Left cardiac atrium (tissue), 4 donors: ENCODE measurements at places on chromosomes 3 and 15.

- DNase-seq: no peak
Measured at GRCh38 chr3:76965122-76965725, 74.7 kb upstream of the ROBO2 start.

DNA sequence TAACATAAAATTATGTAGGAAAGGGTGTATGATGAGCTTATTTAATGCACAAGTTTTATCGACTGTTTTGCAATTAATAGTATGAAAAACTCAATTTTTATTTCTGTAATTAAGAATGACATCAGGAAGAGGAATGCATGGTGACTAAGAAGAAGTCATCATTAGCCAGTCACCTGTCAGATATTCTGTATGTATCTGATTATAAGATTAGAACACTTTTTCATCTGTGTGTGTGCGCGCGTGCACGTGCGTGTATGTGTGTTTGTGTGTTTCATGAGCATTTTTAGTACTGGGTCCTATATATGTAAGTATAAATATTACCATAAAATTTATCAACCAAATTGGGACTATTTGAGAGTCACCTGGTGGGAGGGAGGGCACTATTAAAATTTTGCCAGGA, 5.0 kb upstream of the ABHD2 start:
- no peak for DNase-seq

GRCh38 chr3:36906504-36907149, 38.2 kb downstream of the TRANK1 start:
- DNase-seq: no peak

GRCh38 chr15:88090481-88091011, 166.0 kb downstream of the NTRK3 start:
- DNase-seq: no peak

GRCh38 chr3:127714125-127714571, 41.4 kb downstream of the ABTB1 start:
- DNase-seq: no peak

- no peak for DNase-seq
Measured at GRCh38 chr3:29972320-29972993, 633.9 kb upstream of the TGFBR2 start.

GRCh38 chr3:50150863-50151686, 4.0 kb upstream of the SEMA3F start:
- no peak for DNase-seq

GRCh38 chr3:161054860-161055604, 50.1 kb downstream of the B3GALNT1 start:
- no peak for DNase-seq

DNA sequence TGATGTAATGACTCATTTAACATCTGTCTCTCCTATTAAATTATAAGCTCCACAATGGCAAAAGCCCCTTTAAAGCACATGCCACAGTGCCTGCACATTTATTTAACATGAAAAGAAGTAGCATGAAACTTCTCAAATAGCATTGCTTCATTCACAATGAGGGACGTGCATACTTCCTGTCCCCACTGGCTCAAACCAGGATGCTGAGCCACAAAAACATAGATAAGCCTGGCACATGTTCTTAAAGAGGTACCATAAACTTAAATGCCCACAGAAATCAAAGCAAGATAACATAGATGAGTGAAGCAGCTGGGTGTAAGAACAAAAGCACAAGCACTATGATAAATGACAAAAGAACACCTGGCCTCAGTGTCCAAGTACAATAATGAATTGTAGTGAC, 3.8 kb downstream of the TP53BP1 start:
- no peak for DNase-seq

GRCh38 chr3:160400030-160400701, 716 bp downstream of the SMC4 start:
- peak; percentile 56 for DNase-seq

DNA sequence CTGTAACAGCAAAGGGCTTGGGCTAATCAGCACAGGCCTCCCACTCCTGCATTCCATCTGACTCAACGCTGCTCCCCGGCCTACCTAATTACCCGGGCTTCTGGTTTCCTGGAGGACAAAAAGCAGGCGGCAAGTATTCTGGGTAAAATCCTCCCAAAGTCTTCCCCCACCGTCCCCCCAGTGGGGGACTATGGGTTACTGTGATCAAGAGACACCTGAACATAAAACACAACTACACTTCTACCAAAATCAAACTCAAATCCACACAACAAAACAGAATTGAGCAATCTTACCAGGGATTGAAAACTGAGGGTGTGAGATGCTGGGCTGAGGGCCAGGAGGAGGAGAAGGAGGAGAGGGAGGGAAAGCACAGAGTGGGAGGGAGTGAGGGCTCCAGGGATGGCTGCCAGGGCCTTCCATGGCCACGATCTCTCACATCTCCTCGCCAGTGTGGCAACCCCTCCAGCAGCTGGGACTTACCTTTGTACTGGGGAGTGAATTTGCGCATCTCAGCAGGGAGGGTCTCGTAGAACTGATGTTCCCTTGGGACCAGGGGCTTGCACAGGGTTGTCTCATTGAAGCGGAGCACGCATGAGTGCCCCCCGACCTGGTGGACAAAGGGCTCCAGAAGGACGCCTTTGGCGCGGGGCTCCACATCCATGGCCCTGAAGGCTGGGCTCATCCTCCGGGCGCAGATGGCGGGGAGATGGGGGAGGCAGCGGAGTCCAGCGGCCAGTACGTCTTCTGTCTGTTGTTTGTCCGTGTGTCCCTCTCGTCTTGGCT, 9.1 kb upstream of the NCKIPSD start:
- DNase-seq: peak; percentile 86

DNA sequence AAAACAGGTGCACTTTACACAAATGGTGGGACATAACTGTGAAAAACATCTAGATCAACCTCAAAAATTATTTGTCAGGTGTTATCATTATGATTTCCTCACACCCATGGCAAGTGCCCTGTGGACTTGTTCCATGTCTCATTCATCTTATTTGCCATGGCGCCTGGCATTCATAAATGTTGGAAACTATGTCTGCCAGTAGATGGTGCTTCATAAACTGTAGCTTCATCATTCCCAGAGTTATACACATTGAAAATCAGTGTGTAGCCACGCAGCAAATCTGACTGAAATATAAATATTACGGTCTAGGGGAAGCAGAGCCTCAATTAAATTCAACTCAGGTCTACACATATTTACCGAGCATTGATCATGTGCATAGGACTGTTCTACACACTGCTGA, 90.7 kb downstream of the IMPG2 start:
- no peak for DNase-seq
